ENCODE measurements at places on chromosomes 6 and 20.

GRCh38 chr20:17971300-17972013 is 2.6 kb downstream of the MGME1 start:
- no peak for DNase-seq

GRCh38 chr6:63268574-63268973 is 51.2 kb downstream of the LGSN start:
- DNase-seq: no peak

GRCh38 chr6:118736440-118736839 is 85.0 kb upstream of the CEP85L start:
- DNase-seq: no peak

DNA sequence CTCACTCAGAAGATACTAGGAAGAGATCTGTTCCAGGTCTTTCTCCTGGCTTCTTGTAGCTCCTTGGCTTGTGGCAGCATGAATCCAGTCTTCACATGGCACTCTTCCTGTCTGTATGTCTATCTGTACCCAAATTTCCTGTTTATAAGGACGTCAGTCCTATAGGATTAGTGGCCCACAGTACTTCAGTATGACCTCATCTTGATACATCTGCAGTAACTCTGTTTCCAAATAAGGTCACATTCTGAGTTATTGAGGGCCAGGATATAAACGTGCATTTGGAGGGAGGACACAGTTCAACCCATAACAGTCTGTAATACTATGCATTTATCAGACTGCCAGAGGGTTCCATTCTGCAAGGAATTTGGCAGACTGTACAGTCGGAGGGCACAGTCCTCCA is 57.6 kb upstream of the DYNLRB1 start:
- DNase-seq: no peak

DNA sequence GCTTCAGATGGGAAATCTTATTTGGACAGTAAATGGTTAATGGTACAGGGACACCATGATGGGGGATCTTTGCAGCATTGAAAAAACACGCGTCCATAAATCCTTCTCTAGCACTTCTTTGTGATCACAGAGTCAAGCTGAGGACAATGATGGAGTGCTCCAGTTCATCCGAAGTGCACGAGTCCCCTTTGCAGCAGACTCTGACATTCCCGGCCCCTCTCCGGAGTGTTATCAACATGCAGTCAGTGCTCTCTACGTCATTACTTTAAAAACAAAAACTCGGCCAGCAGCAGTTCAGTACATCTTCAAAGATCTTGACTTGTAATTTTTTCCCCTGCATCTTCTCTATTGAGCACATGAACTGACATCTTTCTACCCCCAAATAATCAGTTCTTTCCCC is 185.5 kb upstream of the AKAP12 start:
- no peak for DNase-seq

DNA sequence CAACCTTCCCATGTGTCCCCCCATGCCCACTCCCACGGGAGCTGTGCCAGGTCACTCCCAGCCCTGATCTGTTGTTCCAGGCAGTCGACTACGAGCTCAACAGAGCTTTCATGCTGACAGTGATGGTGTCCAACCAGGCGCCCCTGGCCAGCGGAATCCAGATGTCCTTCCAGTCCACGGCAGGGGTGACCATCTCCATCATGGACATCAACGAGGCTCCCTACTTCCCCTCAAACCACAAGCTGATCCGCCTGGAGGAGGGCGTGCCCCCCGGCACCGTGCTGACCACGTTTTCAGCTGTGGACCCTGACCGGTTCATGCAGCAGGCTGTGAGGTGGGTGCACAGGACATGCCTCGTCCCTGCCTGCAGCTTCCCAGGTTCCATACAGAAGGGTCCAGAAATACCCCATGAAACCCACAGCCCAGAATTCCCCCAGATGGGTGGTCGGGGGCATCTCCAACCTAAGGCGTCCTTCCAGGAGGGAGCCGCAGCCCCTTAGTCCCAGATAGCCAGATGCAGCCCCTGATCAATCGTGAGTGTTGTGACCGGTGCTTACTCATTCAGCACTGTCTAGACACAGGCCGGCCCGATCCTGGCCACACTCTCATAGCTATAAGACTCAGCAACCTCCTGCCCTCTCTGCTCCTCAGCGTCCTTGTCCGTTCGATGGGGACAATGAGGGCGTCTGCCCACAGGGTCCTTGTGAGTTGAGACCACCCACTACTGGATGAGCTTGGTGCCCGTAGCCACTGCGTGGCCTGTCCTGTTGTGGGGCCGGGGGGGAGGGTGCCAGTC is 142.1 kb downstream of the TAF4 start:
- DNase-seq: no peak

DNA sequence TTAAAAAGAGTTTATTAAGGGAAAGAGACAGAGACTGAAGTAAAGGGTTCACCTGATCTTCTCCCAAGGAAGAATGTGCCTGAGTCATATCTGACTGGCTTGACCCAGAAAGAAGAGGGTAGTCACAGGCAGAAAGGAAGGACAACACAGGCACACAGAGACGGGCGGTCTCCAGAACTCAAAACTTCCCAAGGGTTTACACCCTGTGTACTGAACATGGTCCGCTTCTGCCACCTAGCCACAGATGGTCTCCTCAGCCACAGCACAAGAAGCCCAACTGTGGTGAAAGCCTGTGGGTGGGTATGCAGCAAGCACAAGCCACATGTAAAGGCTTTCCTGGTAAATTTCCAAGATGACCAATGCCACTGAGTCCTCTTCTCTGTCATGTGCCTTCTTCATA is 17.2 kb downstream of the UNC5CL start:
- no peak for DNase-seq

DNA sequence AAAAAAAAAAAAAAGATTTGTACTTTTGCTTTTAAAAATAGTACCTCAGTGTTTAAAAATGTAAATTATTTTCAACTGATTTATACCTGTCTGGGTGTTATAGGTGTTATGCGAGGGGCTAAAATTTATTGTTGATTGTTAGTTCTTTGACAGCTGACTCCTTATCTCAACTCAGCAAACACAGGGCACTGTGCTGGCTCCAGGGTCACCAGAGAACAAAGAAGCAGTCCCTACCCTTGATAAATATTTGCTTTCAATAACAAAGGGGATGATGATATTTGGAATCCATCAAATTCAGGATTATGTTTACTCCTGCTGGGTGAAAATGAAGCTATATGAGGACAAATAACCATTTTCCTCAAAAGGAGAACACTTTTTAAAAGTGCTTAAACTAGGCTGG is 34.2 kb upstream of the KAT14 start:
- DNase-seq: no peak

- DNase-seq: no peak
These were observed 344.2 kb downstream of the RFPL4B start for GRCh38 chr6:112691289-112691688.

DNA sequence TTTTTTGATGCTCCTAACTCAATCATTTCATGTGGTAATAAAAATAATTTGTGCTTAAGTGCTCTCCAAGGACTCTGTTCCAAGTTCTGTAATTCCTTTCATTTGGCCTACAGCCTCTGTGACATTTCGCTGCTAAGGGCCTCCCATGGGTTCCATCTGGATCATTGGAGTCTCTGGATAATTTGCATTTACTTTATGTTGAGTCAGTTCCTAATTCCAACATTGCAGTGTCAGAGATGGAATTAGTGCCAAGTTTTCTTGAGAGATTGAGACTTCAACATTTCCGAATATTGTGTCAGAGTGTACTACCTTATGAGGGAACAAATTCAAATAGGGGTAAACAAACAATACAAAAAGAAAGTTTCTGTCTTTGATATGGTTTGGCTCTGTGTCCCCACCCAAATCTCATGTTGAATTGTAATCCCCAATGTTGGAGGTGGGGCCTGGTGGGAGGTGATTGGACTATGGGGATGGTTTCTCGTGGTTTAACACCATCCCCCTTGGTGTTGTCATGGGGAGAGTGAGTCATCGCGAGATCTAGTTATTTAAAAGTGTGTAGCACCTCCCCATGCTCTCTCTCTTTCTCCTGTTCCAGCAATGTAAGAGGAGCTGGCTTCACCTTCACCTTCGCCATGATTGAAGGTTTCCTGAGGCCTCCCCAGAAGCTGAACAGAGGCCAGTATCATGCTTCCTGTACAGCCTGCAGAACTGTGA is 244.1 kb upstream of the TBX18 start:
- no peak for DNase-seq

DNA sequence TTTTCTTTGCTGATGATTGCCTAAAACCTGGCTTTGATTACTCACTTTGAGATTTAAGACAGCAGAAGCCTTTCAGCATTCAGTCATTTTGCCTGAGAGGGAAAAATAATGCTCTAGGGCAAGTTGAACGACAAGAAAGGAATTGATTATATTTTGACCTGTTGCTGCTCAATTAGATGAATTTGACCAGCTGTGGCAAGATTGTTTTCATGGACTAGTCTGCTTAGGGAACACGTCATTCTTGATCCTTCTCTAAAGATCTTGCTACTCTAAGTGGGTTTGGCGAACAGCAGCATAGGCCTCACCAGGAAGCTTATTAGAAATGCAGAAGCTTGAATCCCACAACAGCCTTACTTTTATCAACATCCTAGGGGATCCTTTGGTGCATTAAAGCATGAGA is 59.7 kb upstream of the PHACTR1 start:
- no peak for DNase-seq

- no peak for DNase-seq
These were observed 1315.5 kb upstream of the GJE1 start for GRCh38 chr6:140817176-140817575.

GRCh38 chr20:32343439-32343838 is 14.7 kb upstream of the ASXL1 start:
- DNase-seq: no peak

DNA sequence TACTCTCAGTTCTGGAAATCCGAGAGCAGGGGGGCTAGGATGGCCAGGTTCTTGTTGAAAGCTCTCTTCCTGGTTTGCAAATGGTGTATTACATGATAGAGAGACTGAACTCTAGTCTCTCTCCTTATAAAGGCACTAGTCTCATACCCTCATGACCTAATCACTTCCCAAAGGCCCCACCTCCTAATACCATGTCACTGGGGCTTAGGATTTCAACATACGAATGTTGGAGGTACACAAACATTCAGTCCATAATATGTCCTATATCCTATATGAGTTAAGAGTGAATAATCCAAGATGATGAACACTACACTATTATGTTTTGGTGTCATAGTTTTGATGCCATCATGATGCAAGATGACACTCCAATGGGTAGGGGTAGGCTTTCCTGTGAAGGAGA is 20.0 kb upstream of the TXLNB start:
- no peak for DNase-seq

DNA sequence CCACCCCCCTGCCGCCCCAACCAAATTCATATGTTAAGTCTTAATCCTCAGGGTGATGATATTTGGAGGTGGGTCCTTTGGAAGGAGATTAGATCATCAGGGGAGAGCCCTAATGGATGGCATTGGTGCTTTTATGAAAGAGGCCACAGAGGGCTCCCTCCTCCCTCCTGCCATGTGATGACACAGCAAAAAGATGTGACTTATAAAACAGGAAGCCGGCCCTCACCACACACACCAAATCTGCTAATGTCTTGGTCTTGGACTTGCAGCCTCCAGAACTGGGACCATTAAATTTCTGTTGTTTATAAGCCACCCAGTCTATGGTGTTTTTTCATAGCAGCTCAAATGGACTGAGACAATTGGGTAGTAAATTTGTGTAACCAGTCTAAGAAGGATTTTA is 176.3 kb downstream of the ADGRG6 start:
- DNase-seq: no peak

GRCh38 chr20:44963325-44964215 is 2.7 kb upstream of the STK4 start:
- DNase-seq: no peak

DNA sequence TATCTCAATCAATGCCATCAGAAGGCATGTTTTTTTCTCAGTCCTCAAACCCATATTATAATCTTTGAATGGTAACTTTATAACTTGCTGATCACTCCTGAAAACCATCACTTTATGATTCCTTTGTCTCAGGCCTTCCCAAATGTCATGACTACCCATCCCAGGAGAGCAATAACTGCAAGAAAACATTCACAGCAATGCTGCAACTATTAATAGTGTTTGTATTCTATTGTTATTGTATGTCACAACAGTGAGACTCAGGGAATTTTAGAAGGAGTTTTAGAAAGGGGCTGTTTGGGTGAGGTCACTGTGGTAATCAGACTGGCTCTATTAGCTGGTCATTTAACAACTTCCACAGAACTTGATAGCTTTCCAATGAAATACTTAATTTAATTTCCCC is 301.4 kb upstream of the TBX18 start:
- no peak for DNase-seq

GRCh38 chr20:23419995-23420901 is 1.0 kb downstream of the NAPB start:
- peak; percentile 59 for DNase-seq

DNA sequence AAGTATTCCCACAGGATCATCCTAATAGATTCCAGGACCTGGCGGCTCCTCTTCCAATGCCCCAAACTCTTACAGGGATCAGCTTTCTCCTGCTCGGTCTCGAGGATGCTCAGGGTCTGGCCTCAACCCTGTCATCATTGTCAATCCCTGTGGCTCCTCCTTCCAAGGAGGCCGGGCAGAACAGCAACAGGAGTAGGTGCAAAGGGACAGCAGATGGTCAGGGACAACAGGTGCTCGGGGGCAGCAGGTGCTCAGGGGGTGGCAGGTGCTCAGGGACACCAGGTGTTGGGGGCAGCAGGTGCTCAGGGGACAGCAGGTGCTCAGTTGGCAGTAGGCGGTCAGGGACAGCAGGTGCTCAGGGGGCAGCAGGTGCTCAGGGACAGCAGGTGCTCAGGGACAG is 84.8 kb downstream of the TTLL2 start:
- DNase-seq: no peak

DNA sequence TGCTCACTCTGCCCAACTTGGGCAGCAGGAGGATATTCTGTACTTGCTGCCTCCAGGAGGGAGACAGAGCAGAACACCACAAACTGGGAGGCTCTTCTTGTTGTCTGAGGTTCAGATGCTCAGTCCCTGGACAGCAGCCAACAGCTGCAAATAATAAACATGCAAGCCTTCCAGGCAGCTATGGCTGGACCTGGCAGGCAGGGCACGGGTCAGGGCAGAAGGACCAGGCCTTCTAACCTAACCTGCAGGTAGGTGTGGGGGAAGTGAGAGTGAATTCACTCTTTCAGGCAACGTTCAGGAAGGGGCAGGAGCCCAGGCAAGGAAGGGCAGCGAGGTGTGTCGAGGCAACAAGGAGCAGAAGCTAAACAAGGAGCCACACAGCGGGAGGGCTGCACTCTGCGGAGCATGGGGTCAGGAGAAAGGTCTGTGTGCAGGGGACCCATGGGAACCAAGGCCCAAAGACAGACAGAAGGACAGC is 31.5 kb downstream of the NINL start:
- no peak for DNase-seq

DNA sequence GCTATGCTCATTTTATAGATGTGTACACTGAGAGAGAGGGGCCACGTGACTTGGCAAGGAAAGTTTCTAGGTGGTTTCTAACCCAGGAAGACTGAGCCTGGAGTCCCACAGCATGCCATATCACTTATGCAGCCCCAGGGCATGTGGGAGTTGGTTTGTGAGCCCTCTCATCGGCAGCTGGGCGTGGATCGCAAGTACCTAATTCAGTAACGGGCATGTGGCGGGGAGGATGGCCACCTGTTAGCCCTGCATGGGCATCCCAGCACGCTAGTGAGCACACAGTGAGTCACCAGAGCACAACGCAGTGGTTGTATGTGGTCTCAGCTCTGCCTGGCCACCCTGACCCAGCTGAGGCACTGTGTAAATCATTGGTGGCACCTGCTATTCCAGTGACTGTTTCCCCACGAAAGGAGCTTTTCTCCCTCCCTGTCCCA is 88.3 kb downstream of the NINL start:
- DNase-seq: no peak

GRCh38 chr6:30683980-30684338 is 2.5 kb downstream of the PPP1R18 start:
- DNase-seq: no peak

Measured in stimulated activated CD4-positive, alpha-beta T cell treated with anti-CD3 and anti-CD28 coated beads, Interleukin-2, amount 100 ng/mL, for 24 hours (primary cell).